Brain pericyte (primary cell): ENCODE measurements at places on chromosomes 7 and 10.

GRCh38 chr10:11301571-11302111 lies 284.0 kb downstream of the CELF2 start:
- DNase-seq = no peak

DNA sequence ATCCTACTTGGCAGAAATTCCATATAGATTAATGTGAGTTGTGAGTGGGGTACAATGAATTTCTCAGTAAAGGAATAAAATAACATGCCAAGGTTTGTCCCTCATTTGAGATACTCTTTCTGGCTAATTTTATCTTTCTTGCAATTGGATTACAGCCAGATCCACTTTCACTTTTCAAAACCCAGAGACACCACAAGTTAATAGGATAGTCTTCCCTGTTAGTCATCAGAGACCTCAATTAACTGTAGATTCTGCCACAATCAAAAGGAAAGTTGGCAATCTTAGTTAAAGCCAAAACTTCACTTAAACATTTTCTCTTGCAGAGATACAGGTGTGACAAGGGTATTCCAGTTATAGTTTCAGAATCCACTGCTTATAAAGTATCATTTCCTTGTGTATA lies 91.4 kb upstream of the PHYHIPL start:
- DNase-seq = no peak

- no peak for DNase-seq
Observed at GRCh38 chr7:21884496-21884895, 61.2 kb downstream of the CDCA7L start.

DNA sequence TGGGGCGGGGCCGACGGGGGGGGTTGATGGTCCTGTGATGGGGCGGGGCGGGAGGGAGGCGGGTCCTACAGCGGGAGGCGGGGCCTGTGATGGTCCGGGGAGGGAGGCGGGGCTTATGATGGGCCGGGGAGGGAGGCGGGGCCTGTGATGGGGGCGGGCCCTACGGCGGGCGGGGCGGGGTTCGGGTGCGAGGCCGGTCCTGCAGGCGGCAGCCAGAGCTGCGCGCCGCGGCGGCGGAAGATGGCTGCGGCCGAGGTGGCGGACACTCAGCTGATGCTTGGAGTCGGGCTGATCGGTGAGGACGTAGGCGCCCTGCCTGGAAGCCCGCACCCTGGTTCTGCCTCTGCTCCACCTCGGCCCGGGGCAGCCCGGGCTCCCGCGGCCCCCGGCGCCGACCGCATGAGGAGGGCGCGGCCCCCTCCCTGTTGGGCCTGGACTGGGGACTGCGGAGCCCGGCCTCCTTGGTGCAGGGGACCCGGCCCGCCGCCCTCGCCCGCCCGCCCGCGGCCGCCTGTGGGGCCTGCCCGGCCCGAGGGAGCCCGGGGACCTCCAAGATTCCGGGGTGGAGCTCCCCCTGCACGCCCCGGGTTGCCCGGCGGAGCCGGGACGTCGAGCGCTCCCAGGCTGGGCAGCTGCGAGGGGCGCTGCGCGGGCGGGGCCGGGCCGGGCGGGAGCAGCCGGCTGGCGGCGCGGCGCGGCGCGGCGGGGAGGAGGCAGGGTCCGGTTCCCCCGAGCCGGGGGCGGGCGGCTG lies at the start of gene DENND10:
DENND10 (plus strand) TSS at position 211 of the 751 bp plus-strand sequence; CDS start at position 241, 30 bp downstream.
- DNase-seq = no peak

DNA sequence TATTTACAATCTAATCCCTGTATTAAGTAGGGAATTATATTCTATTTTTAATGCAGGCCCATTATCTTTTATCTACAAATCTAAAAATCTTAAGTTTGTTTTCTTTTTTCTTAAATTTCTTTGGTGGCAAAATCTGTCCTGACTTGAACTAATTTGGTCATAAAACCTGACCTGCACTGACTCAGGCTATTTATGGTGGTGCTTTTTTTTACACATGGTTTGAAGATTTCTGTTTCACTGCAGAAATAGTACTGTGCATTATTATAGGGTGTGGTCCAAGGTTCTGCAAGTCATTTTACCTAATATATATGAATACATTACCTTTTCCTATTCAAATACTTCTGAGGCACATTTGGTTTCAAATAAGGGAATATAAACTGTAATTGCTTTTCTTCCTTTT lies 137.0 kb downstream of the CD36 start:
- no peak for DNase-seq

DNA sequence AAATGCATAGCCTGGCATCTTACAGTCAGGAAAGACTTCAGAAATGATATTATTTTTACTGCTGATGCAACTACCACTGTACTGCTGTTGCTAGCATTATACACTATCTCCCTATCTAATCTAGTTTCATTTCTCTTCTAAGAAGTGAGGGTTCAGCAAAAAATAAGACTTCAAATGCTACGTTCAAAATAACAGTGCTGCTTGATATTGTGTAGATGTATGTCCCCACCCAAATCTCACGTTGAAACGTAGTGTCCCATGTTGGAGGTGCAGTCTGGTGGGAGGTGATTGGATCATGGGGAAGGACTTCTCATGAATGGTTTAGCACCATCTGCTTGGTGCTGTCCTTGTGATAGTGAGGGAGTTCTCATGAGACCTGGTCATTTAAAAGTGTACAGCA lies 129.4 kb downstream of the ANK3 start:
- no peak for DNase-seq

GRCh38 chr10:129946859-129947258 lies 17.2 kb downstream of the EBF3 start:
- DNase-seq = no peak

GRCh38 chr7:141359262-141359661 lies 191.9 kb upstream of the AGK start:
- DNase-seq = no peak

- no peak for DNase-seq
Observed at GRCh38 chr7:26265065-26265464, 26.6 kb upstream of the SNX10 start.

GRCh38 chr10:30124704-30125103 lies 65.3 kb upstream of the JCAD start:
- DNase-seq = no peak

- DNase-seq = no peak
Observed at GRCh38 chr7:74567318-74567668, 90.2 kb upstream of the GTF2I start.

DNA sequence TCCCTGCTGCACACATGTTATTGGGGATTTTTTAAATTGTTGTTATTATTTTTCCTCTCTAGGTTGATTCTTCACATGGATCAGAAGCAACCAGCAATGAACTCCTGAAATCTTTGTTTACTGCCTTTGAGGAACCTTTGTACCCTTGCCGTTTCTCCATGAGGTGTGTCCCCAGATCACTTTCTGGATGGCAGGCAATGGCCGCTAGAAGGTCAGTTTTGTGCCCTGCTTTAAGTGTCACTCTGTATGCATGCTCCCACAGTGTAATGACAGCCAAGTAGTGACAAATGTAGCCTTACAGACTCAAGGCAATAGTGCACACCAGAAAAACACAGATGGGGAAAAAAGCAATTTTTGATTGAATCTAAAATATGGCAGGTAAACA lies 47.7 kb upstream of the NRP1 start:
- DNase-seq = no peak

DNA sequence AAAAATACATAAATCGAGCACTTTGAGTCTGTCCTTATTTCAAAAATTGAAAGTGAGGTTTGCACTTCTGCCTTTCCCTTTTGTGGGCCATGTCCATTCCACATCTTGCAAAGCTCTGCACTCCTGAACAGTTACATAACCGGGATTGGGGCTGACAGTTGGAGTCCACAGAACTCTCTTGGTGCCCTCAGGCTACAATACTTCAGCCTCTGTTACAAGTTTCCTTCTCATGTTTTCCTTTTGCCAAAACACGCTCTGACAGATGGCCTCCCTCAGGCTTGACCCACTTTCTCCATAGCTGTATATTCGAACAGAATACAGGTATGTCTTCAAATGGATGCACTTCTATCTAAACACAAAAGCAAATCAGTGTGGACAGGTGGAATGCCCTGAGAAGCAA lies 335.9 kb downstream of the WDR37 start:
- DNase-seq = no peak

DNA sequence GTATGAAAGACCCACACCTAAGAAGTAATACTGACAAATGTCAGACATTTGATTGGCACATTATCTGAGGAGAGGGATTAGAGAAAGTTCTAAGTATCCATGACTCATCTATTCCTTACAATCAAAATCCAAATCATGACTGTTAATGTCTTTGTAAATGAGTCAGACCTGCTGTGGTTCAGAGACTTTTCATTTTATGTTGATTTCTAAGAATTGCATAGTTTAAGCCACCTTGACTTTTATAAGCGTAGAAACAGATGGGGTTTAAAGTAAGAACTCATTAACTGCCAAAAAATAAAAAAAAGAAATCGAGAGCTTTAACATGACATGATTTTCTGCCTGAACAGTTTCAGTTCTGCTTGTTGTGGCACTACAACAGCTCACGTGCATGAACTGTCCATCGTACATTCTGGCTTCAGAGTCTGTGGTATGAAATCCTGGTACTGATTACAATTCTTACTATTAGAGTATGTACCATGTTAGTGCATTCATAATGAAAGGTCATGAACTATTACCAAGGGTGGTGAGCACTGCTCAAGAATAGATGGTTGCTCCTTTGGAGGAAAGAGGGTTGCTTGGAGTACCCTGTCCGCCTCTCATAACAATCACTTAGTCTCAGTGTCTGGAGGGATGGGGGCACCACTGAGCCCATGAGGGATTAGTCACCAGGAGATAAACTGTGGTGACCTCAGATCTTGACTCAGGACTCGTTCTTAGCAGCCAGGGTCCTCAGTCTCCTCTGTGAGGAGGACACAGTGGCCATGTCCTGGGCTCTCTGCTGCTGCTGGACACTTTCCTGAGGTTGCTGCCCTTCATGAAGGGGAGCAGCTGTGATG lies 42.2 kb downstream of the ACSM6 start:
- DNase-seq = no peak

GRCh38 chr10:120644556-120645410 lies 187.8 kb downstream of the PLPP4 start:
- DNase-seq = no peak

- DNase-seq = no peak
Observed at GRCh38 chr7:125459038-125459437, 529.4 kb upstream of the POT1 start.

- DNase-seq = no peak
Observed at GRCh38 chr7:45176886-45177731, 19.5 kb downstream of the RAMP3 start.

DNA sequence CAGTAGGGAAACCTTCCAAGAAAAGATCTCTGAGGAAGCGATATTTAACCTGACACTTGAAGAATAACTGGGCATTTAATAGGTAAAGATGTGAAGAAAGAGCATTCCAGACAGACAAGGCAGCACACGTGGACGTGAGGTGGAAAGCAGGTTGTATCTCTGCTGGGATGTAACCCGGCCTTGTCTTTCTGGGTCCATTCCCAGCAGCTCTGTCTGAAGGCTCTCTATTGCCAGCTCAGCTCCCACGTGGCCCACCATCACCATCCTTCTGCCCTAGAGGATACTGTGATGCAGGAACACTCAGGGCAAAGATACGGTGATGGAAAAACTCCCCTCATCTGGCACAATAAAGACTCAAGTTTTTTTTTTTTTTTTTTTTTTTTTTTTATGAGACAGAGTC lies 137.7 kb downstream of the RSU1 start:
- DNase-seq = no peak

DNA sequence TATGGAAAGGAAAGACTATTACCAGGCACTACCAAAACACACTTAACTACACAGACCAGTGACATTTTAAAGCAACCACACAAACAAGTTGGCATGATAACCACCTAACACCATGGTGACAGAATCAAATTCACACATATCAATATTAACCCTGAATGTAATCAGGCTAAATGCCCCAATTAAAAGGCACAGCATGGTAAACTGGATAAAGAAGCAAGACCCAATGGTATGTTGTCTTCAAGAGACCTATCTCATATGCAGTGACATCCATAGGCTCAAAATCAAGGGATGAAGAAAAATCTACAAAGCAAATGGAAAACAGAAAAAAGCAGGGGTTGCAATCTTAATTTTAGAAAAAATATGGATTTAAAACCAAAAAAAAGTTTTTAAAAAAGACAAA lies 86.0 kb downstream of the SAMD9 start:
- no peak for DNase-seq

DNA sequence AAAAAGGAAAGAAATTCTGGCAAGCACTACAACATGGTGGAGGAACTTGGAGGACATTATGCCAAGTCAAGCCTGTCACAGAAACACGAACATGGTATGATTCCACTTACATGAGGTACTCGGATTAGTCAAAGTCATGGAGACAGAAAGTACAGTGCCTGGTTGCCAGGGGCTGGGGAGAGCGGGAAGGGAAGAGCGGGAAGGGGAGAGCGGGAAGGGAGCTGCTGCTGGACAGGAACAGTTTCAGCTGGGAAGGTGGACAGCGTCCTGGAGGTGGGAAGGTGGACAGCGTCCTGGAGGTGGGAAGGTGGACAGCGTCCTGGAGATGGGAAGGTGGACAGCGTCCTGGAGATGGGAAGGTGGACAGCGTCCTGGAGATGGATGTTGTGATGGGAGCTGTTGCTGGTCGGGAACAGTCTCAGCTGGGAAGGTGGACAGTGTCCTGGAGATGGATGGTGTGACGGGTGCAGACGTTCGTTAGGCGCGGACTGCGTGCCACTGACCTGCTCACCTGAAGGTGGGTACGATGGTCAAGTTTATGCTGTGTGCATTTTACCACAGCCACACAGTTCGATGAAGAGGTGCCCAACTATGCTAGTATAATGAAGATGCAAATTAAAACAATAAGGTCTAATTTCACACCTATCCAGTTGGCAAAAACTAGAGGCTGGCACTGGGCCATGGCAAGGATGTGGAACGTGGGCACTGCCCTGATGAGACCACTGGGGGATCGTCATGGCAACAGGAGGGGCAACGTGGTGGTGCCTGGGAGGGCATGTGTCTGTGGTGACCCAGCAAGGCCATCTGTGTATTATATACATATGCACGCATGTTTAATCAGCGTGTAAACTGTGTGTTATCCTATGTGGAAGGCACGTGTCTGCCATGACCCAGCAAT lies 103.8 kb downstream of the NKX6-2 start:
- DNase-seq = no peak

- no peak for DNase-seq
Observed at GRCh38 chr10:96488161-96488935, 25.4 kb downstream of the TLL2 start.

DNA sequence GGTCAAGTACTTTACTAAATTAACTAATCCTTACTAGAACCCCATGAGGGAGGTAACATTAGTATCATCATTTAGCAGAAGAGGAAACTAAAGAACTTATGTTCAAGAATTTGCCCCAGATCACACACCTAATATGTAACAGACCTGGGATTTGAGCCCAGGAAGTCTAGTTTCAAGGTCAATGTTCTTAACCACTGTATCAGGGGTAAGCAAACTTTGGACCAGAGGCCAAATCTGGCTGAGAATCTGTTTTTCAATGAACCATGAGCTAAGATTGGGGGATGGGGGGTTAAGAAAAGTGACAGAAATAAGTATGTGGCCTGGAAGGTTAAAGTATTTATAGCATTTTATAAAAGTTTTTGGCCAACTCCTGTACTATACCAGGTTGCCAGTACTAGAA lies 95.1 kb downstream of the ZNF248 start:
- no peak for DNase-seq

GRCh38 chr7:51186531-51186930 lies 130.1 kb downstream of the COBL start:
- DNase-seq = no peak

- DNase-seq = no peak
Observed at GRCh38 chr7:100510437-100511239, 26.9 kb downstream of the NYAP1 start.
